ENCODE measurements at places on chromosomes 1 and 21.

DNA sequence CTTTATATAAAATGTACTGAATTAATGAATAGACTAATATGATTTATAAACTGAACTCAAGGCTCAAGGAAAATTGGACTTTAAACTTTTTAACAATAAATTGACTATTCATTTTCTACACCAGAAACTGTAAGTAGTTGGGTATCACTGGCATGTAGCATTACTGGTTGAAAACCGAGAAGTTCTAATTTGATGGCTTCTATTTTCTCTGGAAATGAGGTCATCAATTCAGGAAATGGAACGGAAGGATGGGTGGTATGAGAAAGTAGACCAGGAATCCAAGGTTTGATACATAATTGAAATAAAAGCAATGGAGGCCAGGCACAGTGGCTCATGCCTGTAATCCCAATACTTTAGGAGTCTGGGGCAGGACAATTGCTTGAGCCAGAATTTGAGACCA lies 50.4 kb downstream of the RERE start:
- DNase-seq = no peak

DNA sequence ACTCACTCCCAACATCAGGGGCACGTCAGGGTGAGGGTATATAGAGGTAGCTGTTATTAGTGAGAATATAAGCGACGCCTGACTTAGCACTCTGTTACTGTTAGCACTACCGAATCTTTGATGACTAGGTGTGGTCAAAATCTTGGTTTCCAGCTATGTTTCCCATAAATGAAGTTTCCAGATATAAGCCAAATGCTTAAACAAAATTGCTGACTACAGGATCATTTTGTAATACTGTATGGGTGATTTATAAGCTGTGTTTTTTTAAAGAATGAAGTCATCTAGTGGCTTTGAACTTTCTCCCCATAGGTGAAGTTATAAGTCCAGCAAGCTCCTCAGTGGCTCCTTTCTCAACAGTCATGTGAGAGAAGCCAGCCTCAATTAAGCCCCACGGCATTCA lies 23.7 kb downstream of the KCNJ15 start:
- DNase-seq = no peak

- no peak for DNase-seq
These were observed 30.0 kb downstream of the PRKACB start for GRCh38 chr1:84174051-84174556.

DNA sequence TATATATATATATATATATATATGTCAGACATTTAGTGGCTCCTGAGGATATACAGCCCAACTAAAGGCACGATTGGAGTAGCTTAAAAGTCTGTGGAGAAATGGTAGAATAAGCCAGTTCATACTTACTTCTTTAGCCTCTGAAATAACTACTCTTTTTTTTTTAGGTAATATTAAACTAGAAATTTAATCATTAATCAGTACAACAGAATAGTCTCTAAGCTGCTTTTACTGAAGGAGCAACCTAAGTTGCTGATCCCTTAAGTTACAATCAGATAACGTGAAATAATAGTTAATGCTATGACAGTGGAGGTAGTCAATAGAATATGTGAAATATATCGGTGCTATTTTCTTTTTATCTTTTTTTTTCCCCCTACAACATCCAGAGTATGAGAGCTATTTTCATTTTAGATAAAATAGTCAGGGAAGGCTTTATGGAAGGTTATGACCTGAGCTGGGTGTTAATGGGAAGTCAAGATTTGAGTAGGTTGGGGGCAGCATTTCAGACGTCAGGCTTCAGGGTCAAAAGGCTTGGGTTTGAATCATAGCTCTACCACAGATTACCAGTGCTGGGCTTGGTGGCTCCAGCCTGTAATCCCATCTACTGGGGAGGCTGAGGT lies 15.6 kb downstream of the ZMPSTE24 start:
- DNase-seq = no peak

Measured in NCI-H526 treated with DMSO at 0.1 percent for 48 hours (cell line).